ENCODE measurements at places on chromosomes 12 and 14. TPM values are rescaled to one million over a fixed set of nuclear protein-coding genes. Genes with fewer than 3 reads are reported as not detected.

- H3K27ac ChIP-seq: no peak overlapping the region
- peak; percentile 63 for DNase-seq
- no peak overlapping the region for H3K4me3 ChIP-seq
These were observed 370 bp downstream of the HRK start for GRCh38 chr12:116880817-116881324.

DNA sequence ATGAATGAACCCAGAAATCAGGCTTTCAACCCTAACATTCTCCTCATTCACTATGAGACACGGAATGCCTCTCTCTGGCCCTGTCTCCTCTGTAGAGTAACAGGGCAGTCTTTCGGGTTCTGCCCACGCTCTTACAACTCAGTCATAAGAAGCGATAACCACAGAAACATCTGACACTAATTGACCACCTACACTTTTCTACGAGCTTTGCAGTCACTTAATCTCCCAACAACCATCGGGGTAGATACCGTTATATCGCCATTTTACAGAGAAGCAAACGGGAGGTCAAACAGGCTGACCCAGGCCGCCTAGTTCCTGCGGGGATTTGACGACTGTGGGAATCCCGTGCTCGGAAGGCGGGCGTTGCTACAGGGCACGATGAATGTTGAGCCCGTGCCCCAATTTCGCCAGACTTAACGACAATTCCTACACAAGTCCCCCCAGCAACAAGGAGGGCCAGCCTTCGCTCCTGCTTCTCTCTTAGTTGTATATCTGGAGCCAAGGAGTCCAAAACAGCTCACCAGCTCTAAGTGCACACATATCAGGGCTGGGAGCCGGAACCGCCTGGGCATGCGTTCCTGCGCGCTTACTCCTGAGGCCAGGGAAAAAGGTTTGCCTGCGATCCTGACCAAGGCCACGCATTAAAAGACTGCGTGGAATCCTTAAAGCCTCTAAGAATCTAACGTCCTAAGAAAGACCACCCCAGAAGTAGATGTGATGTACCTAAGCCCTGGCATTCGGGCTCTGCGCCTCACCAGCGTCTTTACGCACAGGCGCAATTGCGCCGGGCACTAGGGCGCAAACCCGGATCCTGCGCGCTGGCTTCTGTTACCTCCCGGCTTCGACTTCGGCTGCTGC, 38.7 kb upstream of the TBX5 start:
- H3K4me1 ChIP-seq: peaks cover 82% of the 10 kb centered on the region
- DNase-seq: no peak
- H3K27ac ChIP-seq: no peak overlapping the region
- peaks cover 14% of the 10 kb centered on the region for H3K27me3 ChIP-seq
- H3K4me3 ChIP-seq: no peak overlapping the region

GRCh38 chr12:115132905-115133304, 448.9 kb upstream of the TBX3 start:
- peaks cover 17% of the 10 kb centered on the region for H3K4me1 ChIP-seq
- no peak for DNase-seq
- no peak overlapping the region for H3K27ac ChIP-seq
- H3K4me3 ChIP-seq: no peak overlapping the region

GRCh38 chr14:61416591-61416990, 95.2 kb downstream of the PRKCH start:
- H3K4me1 ChIP-seq: no peaks in the 10 kb centered on the region
- H3K4me3 ChIP-seq: no peak overlapping the region
- H3K27ac ChIP-seq: peak overlapping the region; percentile 42
- no peaks in the 10 kb centered on the region for H3K27me3 ChIP-seq

DNA sequence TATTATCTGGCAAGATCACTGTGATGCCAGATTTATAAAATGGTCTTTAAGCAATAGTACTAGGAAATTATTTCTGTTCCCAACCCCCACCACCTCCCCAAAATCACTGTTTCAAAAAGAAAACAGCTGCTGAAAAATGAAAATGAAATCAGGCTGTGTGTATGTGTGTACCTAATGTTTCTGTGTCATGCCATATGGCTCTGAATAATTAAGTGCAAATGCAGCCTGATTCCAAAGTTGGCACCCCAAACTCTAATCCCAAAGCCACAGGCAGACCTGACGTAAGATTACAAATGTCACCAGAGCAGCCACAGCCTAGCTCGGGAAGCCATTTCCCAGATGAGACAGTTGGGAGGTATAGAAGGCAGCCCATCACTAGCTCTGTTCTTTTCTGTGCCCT, 175.5 kb downstream of the MED13L start:
- no peak for DNase-seq
- peaks cover 22% of the 10 kb centered on the region for H3K4me1 ChIP-seq
- no peaks in the 10 kb centered on the region for H3K36me3 ChIP-seq
- no peak overlapping the region for H3K27ac ChIP-seq
- no peaks in the 10 kb centered on the region for H3K27me3 ChIP-seq
- no peak overlapping the region for H3K4me3 ChIP-seq

GRCh38 chr14:77565994-77566305, 50.5 kb downstream of the SPTLC2 start:
- no peak for DNase-seq
- peaks cover 5% of the 10 kb centered on the region for H3K36me3 ChIP-seq

FKBP4 gene
- total RNA-seq: 69.8 TPM

- H3K4me3 ChIP-seq: no peak overlapping the region
- H3K27me3 ChIP-seq: peaks cover 61% of the 10 kb centered on the region
- no peaks in the 10 kb centered on the region for H3K36me3 ChIP-seq
These were observed 2.6 kb downstream of the RTL1 start for GRCh38 chr14:100900837-100901390.

- peaks cover 1% of the 10 kb centered on the region for H3K36me3 ChIP-seq
- H3K27me3 ChIP-seq: no peaks in the 10 kb centered on the region
- H3K4me3 ChIP-seq: no peak overlapping the region
- no peak for DNase-seq
These were observed 29.8 kb upstream of the CCT2 start for GRCh38 chr12:69555461-69555860.

GLIPR1L1 gene
- not detected for total RNA-seq

CLMN gene
- total RNA-seq: 33.5 TPM

BIN2 gene
- 22.9 TPM for total RNA-seq

DNA sequence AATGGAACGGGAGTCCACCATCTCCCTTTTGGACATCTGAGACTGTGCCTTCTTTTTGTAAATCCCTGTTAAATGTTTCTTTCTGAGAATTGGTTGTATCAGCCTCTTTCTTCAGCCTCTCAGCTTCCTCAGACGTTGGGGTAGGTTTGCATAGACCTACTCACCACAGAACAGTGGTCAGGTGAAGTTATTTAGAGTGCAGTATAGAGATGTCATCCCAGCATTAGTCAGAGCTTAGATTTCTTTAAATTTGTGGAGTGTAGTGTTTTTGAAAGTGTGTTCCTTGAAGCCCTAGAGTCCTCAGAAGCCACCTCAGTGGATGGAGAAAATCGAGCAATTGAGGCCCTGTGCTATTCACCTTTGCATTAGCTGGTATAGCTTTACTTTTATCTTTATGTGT, 8.9 kb upstream of the EEA1 start:
- peaks cover 3% of the 10 kb centered on the region for H3K4me1 ChIP-seq
- no peaks in the 10 kb centered on the region for H3K27me3 ChIP-seq
- no peaks in the 10 kb centered on the region for H3K36me3 ChIP-seq
- H3K4me3 ChIP-seq: no peak overlapping the region
- H3K27ac ChIP-seq: no peak overlapping the region

- H3K4me1 ChIP-seq: no peaks in the 10 kb centered on the region
- no peak overlapping the region for H3K4me3 ChIP-seq
- no peaks in the 10 kb centered on the region for H3K36me3 ChIP-seq
- DNase-seq: no peak
- no peak overlapping the region for H3K27ac ChIP-seq
- H3K27me3 ChIP-seq: no peaks in the 10 kb centered on the region
These were observed 157.6 kb downstream of the PAH start for GRCh38 chr12:102759466-102759865.

GRCh38 chr12:76266797-76267196, 81.4 kb downstream of the BBS10 start:
- no peaks in the 10 kb centered on the region for H3K27me3 ChIP-seq
- DNase-seq: peak; percentile 95
- H3K4me3 ChIP-seq: no peak overlapping the region

GRCh38 chr14:71606064-71606463, 326.2 kb upstream of the RGS6 start:
- no peak overlapping the region for H3K27ac ChIP-seq
- H3K4me1 ChIP-seq: peaks cover 3% of the 10 kb centered on the region
- H3K36me3 ChIP-seq: no peaks in the 10 kb centered on the region
- DNase-seq: no peak
- H3K27me3 ChIP-seq: no peaks in the 10 kb centered on the region

DNA sequence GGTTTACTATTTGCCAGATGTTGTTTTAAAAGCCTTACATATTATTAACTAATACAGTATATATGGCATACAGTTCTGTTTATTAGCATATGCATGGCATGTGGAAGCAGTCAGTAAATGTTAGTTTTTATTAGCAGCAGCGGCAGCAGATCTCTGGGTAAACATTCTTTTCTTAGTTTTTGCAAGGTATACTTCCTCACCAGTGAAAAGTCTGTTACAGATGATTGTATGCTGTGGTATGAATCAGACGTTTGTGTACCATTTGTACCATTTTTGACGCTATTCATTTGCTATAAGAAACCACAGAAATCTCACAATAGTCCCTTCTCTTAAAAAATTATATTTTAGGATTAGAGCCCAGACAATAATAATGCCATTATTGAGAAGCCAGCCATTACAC, 17.8 kb downstream of the STK38L start:
- no peaks in the 10 kb centered on the region for H3K27me3 ChIP-seq
- DNase-seq: no peak
- no peak overlapping the region for H3K27ac ChIP-seq
- no peak overlapping the region for H3K4me3 ChIP-seq
- no peaks in the 10 kb centered on the region for H3K36me3 ChIP-seq

DNA sequence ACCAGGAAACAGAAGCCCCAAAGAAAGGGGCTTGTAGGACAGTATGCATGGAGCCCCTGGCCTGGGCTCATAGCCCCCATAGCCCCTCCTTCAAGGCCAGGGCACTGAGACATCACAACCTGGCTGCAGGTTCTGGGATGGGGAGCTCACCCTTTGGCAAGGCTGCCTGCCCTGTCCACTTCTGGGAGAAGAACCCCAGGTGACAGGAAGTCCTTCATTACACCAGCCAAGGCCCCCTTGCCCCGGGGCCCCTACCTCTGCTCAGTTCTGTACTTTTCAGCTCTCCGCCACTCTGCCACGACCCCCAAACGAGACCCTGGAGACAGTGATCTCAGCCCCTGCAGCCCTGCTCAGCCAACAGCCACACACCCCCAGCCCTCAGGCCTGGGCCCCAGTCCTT, 223.2 kb upstream of the RTL1 start:
- no peaks in the 10 kb centered on the region for H3K27me3 ChIP-seq
- H3K4me1 ChIP-seq: no peaks in the 10 kb centered on the region
- H3K4me3 ChIP-seq: no peak overlapping the region
- DNase-seq: no peak
- H3K27ac ChIP-seq: no peak overlapping the region
- H3K36me3 ChIP-seq: no peaks in the 10 kb centered on the region

DNA sequence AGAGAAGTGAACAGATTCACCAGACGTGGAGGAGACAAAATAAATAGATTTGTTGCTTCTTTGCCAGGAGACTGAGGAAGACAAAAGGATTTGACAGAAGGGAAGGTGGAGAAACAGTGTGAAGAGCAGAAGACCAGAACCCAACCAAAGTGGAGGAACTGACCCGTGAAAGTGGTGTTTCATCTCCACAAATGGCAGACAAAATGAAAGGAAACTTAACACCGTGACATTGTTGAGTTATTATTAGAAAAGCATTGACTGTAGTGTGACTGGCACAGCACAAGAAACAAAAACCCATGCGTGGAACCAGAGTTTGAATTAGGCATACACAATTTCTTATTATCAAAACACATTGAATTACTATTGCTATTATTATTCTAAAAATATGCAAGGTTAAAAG, 518.1 kb downstream of the TMEM121 start:
- H3K27me3 ChIP-seq: no peaks in the 10 kb centered on the region
- H3K4me1 ChIP-seq: no peaks in the 10 kb centered on the region
- H3K36me3 ChIP-seq: no peaks in the 10 kb centered on the region
- DNase-seq: no peak
- no peak overlapping the region for H3K27ac ChIP-seq

SERPINA10 gene
- 0.21 TPM for total RNA-seq

DNA sequence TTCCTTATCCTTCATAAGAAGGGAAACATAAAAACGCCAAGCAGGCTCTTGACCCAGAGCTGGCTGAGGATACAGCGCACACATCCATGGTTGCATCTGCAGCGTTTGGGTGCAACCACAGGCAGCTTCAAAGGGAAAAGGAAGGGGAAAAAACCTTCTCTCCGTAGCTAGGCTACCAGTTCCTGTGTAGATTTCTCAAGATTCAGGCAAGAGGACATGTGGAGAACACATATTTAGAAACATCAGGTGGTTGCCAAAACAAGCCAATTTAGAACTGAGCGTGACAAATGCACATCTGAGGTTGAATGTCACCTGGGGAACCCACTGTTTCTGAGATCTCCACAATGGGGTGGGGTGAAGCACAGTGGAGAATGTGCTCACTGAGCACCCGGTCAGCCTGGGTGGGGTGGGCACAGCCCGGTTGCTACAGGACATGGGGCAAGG, 78.3 kb upstream of the BDKRB2 start:
- H3K36me3 ChIP-seq: no peaks in the 10 kb centered on the region
- DNase-seq: no peak
- no peaks in the 10 kb centered on the region for H3K27me3 ChIP-seq
- H3K4me3 ChIP-seq: no peak overlapping the region

- H3K27me3 ChIP-seq: no peaks in the 10 kb centered on the region
- no peak for DNase-seq
- no peak overlapping the region for H3K27ac ChIP-seq
- H3K36me3 ChIP-seq: no peaks in the 10 kb centered on the region
These were observed 40.7 kb upstream of the TMEM263 start for GRCh38 chr12:106914796-106915634.

OR6C2 gene
- total RNA-seq: 0.14 TPM

POTEG gene
- not detected for total RNA-seq

PELI2 gene
- total RNA-seq: 12.5 TPM

CCDC175 gene
- total RNA-seq: 0.34 TPM

C12orf56 gene
- total RNA-seq: 0.51 TPM

DNA sequence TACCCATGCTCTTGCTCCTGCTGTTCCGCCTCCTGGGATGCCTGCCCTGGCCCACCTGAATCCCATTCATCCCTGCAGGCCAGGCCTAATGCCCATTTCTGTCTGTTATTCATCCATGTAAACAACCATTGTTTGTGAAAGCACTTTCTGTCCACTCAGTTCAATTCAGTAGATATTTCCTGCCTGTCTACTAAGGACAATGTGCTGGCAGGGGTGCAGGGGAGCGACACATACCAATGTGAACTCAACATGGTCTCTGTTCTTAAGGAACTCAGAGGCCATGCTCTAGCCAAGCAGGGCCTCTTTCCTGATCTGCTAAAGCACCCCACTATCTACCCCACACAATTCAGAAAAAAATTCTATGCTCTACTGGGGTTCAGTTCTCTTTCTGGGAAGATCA, 88.5 kb upstream of the ZFP36L1 start:
- no peaks in the 10 kb centered on the region for H3K27me3 ChIP-seq
- H3K4me3 ChIP-seq: no peak overlapping the region
- peak; percentile 10 for DNase-seq
- H3K27ac ChIP-seq: no peak overlapping the region
